ENCODE measurements at places on chromosomes 16 and 17. TPM values are rescaled to one million over a fixed set of nuclear protein-coding genes. Genes with fewer than 3 reads are reported as not detected.

Gene KRT39
- total RNA-seq = not detected

DNA sequence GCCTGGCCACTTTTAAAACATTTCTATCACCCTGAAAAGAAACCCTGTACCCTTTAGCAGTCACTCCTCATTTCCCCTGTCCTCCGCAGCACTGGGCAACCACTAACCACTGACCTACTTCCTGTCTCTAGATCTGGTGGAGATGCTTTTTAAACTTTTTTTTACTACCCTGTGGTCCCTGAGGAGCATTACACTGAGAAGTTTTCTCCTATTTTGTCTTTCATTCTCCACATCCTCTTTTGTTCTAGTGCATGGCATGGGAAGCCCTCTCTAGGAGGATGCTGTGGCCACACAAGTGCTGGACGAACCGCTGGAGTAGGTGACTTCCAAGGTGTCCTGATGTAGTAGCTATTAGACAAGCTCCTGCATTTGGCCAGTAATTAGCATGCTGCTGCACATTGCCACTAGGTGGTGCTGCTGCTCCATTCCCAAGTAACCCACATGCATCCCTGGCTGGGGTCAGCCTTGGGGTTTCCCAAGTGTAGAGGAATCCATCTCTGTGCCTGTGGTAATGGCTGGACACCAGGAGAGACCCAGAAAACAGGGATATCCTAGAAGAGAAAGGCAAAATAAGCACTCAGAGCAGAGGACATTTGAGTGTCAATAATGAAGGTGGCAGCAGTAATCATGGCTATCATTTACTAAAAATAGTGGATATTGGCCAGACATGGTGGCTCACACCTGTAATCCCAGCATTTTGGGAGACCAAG is 143.8 kb upstream of the CRHR1 start:
- peak; percentile 89 for DNase-seq

- no peak for DNase-seq
Measured at GRCh38 chr17:57404073-57404472, 147.8 kb downstream of the MSI2 start.

Gene RBFOX1
- total RNA-seq = 1.5 TPM

- DNase-seq = no peak
Measured at GRCh38 chr17:8741771-8742170, 2.9 kb downstream of the CCDC42 start.

GRCh38 chr17:66310528-66311148 is 8.2 kb downstream of the PRKCA start:
- peak; percentile 13 for DNase-seq

Gene C16orf92
- not detected for total RNA-seq

- peak; percentile 23 for DNase-seq
Measured at GRCh38 chr17:2191227-2191626, 112.4 kb downstream of the SMG6 start.

Gene KRTAP9-2
- not detected for total RNA-seq

- DNase-seq = no peak
Measured at GRCh38 chr17:46922487-46922803, 515 bp upstream of the GOSR2 start.

Gene PHKG2
- 31.4 TPM for total RNA-seq

- no peak for DNase-seq
Measured at GRCh38 chr16:82404586-82405315, 222.0 kb upstream of the CDH13 start.

DNA sequence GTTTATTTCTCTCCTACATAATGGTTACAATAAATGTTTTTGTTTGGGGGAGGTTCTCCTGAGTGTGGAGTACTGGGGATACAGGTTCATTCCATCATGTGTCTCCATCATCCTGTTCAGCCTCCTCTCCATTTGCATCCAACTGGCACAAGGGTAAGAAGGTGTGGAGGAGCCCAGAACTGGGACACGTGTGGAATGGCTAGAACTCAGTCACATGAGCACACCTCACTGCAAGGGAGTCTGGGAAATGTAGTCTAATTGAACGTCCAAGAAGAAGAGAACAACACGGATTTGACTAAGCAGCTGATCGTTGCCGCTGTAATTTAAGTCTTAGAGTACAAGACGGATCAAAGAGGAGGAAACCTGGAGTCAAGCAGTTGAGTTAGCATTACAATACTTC is 6.1 kb downstream of the OR1A1 start:
- DNase-seq = no peak

DNA sequence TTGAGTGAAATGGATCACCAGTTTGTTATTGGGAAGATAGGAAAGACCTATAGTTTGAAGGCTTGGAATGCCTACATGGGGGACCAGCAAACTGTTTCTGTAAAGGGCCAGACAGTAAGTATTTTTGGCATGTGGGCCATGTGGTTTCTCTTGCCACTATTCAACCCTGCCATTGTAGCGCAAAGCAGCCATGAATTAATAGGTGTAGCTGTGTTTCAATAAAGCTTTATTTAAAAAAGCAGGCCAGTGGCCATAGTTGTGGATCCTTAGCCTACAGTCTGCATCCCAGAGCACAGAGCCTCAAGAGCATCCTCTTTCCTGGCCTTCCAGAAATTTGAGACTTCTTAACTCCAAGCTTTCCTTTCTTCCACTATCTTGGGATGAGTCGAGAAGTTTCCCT is 29.3 kb downstream of the ABAT start:
- no peak for DNase-seq

- no peak for DNase-seq
Measured at GRCh38 chr16:1330931-1331711, 2.3 kb upstream of the BAIAP3 start.

DNA sequence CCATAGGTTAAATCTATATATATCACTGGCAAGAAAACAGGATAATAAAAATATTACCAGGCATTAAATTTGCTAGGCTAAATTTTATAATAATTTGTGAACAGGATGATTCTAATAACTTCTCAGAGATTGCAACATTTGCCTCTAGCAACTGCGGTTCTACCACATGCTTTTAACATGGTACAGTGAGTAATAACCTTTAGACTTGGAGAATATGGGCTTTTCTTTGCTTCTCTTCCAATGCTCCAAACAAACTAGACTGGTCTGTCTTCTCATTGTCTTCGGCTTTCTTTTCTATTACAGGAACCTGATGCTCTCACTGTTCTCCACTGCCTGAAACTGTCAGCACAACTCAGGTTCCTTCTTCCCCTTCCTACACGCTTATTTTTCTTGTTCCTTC is 80.6 kb downstream of the CA4 start:
- DNase-seq = no peak

GRCh38 chr16:89023621-89024511 is 46.9 kb upstream of the CBFA2T3 start:
- no peak for DNase-seq

Gene ACOX1
- 9.7 TPM for total RNA-seq

DNA sequence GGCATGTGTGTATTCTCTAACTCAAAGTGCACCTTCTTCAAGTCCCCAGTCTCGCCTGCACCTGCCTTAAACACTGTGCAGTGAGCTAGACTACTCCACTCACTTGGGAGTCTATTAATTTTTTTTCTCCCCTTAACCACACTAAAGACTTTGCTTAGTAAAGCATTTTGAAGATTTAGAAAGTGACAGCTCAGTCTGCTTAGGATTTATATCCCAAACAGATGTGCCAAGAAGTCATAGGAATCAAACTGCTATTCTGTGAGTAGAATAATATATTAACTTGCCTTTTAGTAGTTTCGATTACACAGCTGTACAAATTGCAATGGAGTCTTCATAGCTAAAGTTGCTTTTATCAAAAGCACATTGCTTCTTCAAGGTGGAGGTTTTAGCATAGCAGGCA is 47.2 kb upstream of the MED13 start:
- no peak for DNase-seq

GRCh38 chr16:67674851-67675578 is 8.4 kb downstream of the C16orf86 start:
- DNase-seq = no peak

Gene WFDC1
- total RNA-seq = not detected

GRCh38 chr16:83609178-83609577 is 198.6 kb upstream of the HSBP1 start:
- DNase-seq = no peak

Gene KRTAP9-8
- total RNA-seq = not detected

Gene CCL8
- not detected for total RNA-seq

Gene PLLP
- total RNA-seq = 1.6 TPM

DNA sequence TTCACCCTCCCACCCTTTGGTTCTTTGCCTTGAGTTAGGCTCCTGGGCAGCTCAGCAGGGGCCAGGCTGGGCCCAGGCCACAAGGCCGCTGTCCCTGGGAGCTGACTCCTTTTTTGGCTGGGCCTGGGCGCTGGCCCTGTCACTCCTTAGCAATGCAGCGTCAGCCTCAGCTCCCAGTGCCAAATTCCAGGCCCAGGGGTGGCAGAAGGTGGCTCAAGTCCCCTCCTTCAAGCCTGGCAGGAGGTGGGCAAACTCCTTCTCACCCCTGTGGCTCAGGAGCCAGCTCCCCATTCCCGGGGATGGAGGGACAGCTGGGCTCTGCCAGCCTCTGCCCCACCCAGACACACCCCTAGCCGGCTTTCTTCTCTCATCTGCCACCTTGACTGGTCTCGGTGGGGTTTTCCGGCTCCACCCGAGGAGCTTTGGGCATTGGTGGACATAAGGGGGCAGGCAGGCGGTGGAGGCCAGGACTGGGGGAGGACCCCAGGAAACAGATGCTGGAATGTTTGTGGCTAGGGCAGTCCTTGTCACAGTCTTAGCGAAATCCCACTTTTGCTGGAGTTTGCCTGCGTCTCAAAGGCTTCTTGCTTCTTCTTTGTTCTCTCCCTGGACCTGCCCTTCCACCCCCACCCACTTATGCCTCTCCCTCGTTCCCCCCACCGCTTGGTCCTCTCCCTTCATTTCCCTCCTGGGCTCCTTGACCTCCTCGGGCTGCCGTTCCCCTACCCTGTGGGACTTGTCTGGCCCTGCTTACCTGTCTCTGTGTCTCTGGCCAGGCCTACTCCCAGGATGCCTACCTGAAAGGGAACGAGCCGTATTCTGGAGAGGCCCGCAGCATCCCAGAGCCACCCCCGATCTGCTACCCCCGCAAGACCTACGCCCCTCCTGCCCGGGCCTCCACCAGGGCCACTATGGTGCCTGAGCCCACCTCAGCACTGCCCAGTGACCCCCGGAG is 37.4 kb downstream of the ARHGAP23 start:
- DNase-seq = no peak

Gene DRC7
- total RNA-seq = 0.41 TPM

- no peak for DNase-seq
Measured at GRCh38 chr16:89048871-89049422, 44.7 kb upstream of the ACSF3 start.

DNA sequence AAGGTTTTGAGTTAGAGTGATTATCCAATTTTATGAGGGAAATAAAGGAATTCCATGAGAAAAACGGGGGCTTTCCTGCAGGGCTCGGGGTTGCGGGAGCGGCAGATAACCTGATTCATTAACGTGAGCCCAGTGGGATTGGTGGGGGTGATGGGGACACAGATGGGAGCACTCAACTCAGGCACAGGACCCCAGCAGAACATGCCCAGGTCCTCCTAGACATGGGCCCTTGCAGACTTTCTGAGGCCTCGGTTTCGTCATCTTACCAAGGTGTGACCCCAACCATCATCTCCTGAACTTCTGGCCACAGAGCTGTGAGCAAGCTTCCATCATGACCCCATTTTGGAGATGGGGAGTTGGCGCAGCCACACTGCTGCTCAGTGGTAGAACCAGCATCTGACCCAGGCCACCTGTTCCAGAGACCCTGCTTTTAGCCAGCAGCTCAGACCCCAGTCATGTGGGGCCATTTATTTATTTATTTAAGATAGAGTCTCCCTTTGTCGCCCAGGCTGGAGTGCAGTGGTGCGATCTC is 22.3 kb downstream of the CARHSP1 start:
- no peak for DNase-seq

Gene ZNF75A
- 36.3 TPM for total RNA-seq

DNA sequence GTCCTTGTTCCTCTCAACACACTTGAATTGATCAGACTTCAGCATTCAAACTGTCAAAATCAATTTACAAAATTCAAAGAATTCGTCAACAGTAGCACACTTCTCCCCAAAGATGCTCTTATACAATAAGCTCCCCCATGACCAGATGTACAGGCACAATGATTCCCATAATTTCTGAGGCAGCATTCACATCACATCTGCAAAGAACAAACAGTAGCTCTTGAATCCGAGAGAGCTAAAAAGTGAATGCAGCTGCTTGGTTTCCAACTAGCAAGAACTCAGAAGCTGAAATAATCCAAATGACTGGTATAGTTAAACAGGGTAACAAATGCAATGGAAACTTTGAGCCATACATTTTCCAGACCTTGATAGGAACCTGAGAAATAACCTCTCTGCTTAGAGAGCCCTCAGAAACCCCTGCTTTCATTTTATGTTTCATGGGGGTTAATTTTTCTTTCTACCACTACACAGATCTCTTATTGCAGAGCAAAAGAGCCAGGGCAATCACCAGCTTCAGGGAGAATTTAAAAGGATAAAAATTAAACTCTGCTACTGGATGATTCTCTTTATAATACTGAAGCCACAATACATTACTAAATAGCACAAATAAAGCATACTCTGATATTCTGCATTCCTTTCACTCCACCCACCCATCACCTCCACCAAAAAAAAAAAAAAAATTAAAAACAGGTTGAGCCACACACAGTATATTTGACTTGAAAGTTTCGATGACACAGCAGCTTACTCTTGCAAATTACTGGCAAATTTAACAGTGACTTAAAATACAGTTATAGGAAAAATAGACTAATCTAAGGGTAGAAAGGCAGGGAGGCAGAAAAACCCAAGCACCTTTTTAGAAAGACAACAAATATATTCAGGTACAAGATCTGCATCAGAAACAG is 23.1 kb upstream of the TMEM97 start:
- no peak for DNase-seq
